ENCODE measurements at places on chromosomes 7 and 10.

- no peak for DNase-seq
Measured at GRCh38 chr7:118184565-118184940, 589 bp downstream of the LSM8 start.

DNA sequence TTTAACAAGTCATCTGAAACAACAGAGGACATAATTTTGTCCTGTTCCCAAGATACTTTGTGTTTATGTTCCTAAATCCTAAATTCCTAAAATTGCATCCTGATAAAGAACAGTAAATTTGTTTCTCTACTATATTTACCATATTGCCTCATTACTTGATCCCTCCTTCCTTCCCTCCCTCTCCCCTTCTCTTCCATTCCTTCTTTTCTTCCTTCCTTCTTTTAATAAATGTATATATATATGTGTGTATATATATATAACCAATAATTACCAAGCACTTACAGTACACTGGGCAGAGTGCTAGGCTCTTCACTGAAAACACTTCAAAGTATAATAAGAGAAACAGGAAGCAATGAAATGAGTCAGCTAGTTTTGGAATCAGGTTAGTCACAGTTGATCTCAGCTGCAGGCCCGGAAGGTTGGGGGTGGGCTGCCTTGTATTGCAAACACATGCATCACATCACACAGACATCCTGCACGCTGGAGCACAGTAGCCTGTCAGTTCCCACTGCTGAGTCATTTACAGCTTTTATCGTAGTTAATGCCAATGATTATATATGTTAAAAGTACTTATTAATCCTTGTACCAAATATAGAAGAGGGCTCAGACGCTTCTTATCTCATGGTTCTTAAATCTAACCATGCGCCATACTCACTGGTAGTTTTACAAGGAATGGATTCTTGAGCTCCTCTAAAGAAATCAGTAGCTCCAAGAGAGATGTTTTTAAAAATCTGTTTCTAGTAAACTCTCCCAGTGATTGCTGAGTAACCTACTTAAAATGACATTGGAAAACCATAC, 551.7 kb downstream of the GRM8 start:
- peak; percentile 29 for DNase-seq

- no peak for DNase-seq
Measured at GRCh38 chr7:31986878-31987518, 83.2 kb downstream of the PDE1C start.

DNA sequence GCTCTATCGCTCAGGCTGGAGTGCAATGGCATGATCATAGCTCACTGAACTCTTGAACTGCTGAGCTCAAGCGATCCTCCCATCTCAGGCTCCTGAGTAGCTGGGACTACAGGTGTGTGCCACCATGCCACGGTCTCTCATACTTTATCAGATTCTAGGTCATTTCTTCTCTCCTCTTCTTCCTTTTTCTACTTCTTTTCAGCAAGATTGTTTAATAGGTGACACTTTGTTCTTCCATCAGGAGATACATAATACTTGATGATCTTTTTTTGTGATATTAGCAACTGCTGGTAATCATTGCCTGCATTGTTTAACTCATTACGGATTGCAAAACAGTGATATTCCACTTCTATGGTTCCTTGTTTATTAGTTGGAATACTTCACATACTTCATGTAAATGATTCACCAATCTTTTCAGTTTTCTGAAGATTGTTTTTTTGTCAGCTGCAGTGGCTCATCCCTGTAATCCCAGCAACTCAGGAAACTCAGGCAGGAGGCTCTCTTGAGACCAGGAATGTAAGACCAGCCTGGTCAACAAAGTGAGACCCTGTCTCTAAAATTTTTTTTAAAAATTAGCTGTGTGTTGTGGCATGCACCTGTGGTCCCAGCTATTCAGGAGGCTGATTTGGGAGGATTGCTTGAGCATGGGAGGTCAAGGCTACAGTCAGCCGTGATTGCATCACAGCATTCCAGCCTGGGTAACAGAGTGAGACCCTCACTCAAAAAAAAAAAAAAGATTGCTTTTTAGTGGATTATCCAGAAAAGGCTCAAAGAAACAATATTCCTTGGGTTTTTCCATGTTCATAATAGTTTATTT, 36.2 kb upstream of the CHST3 start:
- no peak for DNase-seq

DNA sequence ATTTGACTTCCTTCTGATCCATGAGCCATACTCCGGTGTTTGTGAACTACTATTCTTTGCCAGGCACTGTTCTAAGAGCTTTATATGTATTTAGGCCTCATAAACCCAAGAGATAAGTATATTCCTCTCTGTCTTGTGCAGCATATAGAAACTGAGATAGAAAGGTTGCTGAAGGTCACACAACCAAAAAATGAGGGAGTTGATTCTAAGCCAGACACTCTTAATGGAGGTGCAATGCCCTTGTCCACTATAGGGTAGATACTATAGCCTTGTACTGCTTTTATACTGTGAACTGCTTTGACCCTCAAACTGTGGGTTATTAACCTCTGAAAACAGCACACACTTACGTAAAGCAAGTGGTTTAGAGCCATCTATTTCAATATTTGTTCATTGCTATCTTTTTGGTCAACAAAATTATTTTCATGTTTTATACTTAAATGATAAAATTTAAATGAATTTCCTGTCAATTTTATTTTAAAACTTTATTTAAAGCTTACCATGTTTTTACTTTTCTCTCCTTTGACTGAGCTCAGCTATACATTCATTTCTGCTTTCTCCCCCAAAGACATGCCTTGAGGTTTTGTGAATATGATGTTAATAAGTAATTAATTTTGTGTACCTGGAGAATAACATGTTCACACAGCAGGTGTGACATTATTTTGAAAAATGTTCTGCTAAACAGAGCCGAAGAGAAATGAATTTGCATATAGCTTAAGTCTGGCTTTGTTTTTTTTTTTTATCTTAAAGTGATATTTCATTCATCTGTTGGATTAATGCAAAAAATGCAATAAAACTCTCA, 687.3 kb downstream of the DNAJB9 start:
- no peak for DNase-seq

GRCh38 chr7:133452577-133452976, 199.7 kb downstream of the EXOC4 start:
- DNase-seq: no peak

DNA sequence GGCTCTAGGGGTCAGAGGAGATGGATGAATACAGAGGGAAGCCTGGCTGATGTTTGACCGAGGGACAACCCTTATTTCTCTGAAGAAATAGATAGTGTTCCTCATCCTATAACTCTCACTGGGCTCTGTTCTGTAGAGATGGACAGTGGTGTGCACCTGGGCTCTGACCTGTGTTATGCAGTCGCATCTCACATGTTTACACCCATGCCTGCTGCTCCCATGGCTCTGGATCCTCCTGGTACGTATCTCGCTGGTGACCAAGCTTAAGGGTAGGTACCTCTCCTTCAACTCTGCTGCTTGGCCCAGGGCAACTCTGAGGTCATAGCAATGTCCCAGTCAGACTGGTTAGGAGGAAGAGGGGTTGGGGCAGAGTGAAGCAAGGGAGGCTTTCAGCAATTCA, 42.8 kb downstream of the ADRA2A start:
- no peak for DNase-seq

DNA sequence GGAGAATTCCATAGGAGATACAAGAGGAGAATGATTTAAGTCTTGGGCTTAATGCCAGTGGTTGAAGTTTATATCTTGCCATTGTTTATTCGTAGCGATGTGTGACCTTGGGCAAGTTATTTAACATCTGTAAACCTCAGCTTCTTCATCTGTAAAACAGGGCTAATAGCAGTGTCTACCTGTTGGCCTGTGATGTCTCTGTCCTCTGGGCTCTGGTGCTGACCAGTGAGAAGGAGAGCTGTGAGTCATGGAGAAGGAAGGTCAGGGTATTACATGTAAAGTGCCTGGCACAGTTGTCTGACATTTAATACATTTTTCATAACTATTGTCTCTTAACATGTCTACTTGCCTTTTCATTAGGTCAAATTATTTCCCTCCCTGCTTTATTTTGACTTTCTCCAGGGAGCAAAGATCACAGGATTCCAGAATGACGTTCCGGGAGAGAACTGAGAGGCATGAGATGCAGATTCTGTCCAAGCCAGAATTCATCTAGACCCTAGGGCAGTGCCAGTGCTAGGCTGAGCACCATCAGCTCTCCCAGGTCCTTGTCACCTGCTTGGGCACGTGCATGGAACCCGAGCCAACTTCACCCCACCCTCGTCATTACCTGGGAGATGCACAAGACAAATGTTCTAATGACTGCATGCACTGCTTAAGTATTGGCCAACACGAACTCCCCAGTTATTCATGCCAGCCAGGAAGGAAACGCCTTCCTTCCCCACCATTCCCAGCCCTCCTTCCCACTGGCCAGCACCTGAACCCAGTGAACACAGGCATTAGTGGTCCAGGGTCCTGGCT, 187.9 kb downstream of the DPY19L1 start:
- no peak for DNase-seq

- DNase-seq: no peak
Measured at GRCh38 chr7:137873524-137873923, 26.8 kb upstream of the DGKI start.

DNA sequence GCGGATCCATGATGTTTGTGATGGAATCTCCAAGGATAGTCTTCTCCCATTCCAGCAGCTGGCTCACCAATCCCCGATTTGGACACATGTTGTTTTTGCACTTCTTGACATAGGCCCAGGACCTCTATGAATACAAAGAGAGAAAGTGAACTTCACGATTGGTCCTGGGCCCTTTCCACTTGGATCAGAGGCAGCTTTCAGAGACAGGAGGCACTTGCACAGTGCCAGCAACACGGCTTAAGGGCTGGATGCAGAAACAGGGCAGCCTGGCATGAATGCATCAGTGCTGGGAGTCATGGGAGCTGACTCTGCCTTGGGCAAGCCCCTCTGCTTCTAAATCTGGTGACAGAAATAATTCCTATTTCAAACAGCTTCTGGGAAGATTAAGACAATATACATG, 2.1 kb upstream of the TMEM120A start:
- DNase-seq: no peak
